ELR (cell line): ENCODE measurements at places on chromosomes 11 and 22.

DNA sequence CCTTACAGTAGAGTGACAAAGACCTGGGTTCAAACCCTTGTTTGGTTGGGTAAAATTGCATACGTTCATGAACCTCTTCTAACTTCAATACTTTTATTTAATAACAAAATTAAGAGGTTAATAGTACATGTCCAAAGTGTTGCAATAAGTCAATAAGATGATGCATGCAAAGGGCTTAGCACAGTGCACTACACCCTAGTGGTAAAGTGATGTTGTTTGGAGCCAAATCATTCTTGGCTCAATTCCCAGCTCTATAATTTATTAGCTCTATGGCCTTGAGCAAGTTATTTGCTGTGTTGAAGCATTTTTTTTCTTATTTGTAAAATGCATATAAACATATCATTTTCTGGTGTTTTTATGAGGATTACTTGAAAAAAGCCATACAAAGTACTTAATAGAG, 945.3 kb downstream of the LRRC4C start:
- DNase-seq: peak; percentile 27

DNA sequence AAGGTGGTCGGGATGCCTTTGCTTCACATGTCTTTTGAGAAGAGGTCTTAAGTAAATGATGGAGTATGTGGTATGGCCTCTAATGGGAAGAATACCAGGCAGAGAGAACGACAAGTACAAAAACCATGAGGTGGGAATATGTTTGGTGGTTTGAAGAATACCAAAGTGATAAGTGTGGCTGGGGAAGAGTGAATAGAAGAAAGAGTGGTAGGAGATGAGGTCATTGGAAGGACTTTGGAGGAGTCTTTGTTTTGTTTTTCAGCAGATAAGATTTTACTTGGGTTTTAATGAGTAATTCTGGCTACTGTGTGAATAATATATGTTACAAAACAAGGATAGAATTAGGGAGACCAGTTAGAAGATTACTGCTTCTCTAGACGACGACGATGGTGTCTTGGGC, 515.4 kb downstream of the RAB38 start:
- DNase-seq: no peak

DNA sequence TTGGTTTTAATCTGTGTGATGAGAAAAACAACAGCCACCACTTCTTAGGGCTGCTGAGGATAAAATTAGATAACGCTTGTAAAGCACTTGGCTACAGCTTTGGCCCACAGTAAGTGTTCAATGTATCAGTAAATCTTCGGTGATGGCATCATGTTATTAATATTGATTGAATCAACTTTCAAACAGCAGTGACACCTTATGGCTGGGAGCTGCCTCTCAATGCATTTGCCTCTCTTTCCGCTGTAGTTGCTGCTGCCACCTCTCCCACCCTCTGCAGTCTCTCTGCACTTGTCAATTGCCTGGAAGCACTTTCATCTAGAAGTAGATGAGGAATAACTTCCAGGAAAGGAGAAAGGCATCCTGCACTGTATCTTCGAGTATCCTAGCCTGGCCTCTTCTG, 491.1 kb downstream of the OPCML start:
- peak; percentile 2 for DNase-seq

- peak; percentile 17 for DNase-seq
Measured at GRCh38 chr11:111499483-111499882, 12.7 kb downstream of the BTG4 start.

- DNase-seq: peak; percentile 78
Measured at GRCh38 chr11:99534812-99535211, 514.1 kb downstream of the CNTN5 start.

DNA sequence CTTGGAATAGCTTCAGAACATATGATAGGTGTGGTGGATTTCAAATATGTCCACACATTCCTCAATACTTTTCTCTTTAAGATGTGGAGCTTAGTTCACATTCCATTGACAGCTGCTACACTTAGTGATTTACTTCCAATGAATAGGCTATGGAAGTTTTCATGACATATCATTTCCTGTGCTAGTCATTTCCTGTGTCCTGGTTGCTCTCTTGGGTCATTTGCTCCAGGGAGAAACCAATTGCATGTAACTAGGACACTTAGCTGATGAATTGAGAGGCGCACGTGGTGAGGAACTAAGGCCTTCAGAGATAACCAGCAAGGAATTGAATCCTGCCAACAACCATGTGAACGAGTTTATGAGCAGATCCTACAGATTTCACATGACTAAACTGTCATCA, 120.9 kb downstream of the SLC17A6 start:
- peak; percentile 48 for DNase-seq

GRCh38 chr11:70717936-70718595, 319.7 kb downstream of the CTTN start:
- peak; percentile 1 for DNase-seq

DNA sequence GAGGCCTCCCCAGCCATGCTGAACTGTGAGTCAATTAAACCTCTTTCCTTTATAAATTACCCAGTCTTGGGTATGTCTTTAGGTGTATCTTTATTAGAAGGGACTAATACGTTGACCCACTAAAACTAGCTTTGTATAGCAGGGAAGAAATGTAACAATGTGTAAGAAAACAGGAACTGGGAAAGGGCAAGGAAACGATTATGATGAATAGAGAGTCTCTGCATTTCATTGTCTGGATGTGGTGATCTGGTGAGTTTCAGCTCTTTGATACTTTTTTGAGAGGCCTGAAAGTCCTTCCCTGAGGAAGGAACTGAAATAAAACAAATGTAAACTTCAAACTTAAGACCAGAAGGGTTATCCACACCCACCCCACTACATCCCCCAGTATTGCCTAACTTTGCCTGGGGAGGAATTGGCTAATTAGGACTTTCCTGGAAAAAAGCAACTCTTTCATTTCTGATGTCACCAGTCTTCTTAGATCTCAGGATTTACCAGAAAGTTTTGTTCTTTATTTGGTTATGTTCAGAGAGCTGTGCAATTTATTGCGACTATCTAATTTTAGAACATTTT, 119.0 kb downstream of the LDLRAD3 start:
- DNase-seq: no peak

GRCh38 chr22:37464181-37464580, 22.0 kb downstream of the MFNG start:
- DNase-seq: peak; percentile 53

DNA sequence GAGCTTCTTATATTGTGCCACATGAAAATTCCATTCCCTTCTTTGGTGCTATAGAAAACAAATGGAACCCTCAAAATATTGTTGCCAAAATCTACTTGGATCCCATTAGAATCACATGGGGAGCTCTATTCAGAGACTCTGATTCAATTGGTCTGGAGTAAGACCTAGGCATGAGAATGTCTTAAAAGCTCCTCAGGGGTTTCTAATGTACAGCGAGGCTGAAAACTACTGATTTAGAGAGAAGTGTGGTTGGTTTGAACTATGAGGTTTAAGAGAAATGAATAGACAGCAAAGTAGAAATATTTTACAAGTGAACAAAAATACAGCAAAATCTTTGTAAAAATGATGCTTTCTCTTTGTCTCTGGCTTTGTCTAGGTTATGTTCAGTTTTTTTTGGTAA, 514.7 kb downstream of the CNTN5 start:
- DNase-seq: no peak

GRCh38 chr11:44542372-44542771, 23.1 kb upstream of the CD82 start:
- no peak for DNase-seq

GRCh38 chr11:16191868-16192240, 164.5 kb downstream of the SOX6 start:
- DNase-seq: no peak

GRCh38 chr11:28903716-28904115, 795.5 kb downstream of the METTL15 start:
- no peak for DNase-seq

DNA sequence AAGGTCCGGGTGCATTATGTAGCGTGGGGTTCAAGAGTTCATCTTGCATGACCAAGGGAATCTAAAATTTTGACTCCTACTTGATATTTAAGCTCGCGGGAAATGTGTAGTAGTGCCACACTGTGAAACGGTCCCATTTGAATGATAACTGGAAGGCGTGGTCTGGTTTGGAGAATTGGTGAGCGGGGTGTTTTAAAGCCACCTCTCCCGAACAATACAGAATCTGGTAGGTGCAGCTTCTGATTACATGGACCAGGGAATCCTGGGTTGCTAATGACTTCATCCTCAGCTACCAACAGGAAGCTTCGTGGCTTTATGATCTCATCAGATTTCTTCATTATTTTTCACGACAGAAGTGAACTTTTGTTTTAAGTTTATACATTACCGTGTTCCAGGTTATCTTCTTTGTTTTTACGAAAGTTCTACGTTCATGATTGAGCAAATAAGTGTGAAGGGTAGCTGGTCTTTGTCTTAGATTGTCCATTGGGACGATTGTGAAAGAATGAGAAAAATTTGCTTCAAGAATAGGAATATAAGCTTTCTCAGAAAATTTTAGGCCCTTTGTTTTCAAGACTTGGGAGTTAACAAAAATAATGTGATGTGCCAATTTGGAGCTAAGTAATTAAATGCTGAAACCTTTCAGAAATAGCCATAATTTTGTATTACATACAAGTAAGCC, 1.7 kb downstream of the QSER1 start:
- DNase-seq: peak; percentile 81

- DNase-seq: no peak
Measured at GRCh38 chr22:27747396-27748221, 53.9 kb downstream of the MN1 start.

- peak; percentile 93 for DNase-seq
Measured at GRCh38 chr11:47233989-47234668, 14.5 kb downstream of the ACP2 start.

DNA sequence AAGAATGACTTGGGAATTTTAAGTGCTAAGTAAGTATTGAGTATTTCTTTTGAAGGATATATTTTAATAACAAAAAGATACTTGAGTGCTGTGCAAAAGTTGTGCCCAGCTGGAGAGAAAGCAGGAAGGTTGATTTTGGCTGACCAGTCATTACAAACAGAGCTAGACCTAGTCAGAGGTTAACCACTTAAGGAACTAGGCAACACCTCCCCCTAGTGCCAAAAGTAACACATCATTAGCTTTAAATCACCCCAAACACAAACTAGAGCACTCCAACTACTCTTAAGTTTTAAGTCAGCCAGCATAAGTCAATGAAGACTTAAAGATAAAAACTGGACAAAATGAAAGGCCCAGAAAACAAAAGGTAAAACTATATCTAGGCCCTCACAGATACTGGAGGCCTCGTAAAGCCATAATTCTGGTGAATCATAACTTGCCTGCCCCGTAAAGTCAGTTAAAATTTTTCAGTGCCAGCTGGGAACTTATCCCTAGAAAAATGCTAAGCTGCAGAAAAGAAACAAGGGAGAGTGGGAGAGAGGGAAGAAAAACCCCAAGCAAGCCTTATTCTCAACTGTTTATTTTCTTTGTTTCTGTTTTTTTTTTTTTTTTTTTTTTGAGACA, 4.6 kb downstream of the TMEM9B start:
- DNase-seq: peak; percentile 82

DNA sequence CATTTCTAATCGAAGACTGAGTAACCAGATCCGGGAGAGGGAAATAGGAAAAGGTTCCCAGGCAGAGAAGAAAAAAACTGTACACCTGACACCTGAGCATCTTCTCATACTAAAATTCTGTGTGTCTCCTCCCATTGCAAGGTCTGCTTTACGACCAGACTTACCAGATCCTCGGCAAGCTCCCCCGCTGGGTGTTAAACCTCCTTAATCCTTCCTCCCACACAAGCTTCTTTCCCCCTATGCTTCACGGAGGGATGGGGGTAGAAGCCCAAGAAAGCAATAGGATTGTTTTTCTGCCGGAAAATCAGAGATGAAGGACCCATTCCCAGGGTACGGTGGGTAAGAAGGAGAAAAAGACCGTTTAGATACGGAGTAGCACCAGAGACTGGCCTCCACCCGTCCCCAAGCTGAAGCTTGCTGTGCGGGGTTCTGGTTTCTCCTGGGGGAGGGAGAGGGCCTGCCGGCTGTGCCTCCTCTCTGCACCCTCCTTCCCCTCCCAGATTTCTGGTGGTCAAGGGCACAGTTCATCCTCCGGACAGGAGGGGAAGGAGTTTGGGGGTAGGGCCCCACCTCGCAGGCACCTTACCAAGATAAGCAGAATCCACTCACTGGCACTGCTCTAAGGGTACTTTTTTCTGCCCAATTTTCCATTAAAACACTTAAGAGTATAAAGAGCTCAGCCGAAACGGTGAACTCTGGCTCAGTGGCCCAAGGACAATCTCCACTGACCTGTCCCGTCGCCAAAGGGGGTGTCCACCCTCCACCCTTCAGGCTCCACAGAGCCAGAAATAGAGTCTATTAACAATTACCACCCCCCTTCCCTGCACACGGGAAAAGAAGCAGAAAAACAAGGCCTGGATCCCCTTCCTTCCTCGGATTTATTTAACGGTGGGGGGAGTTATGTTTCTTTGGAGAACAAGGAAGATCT, 1.2 kb downstream of the TOB2 start:
- peak; percentile 30 for DNase-seq

- no peak for DNase-seq
Measured at GRCh38 chr11:45884596-45885185, 760 bp upstream of the MAPK8IP1 start.

DNA sequence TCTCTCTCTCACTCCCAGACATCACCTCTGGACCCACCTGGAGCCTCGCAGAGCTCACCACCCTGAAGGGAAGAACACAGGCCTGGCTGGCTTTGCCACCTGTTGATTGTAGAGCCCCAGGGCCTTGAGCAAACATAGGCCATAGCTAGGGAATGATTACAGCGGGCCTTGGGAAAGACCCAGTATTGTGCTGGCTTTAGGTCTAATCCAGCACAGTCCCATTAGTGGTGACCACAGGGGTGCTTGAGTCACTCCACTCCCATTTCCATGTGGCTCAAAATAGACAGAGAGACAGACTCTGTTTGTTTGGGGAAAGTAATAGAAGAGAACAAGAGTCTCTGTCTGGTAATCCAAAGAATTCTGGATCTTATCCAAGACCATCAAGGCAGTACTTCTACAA, 42.7 kb upstream of the FAM181B start:
- no peak for DNase-seq

GRCh38 chr11:65612691-65613090, 1.3 kb downstream of the MAP3K11 start:
- no peak for DNase-seq

GRCh38 chr11:3109921-3110706, 52.9 kb upstream of the CARS1 start:
- DNase-seq: peak; percentile 59

- DNase-seq: peak; percentile 36
Measured at GRCh38 chr11:47904048-47904447, 55.9 kb upstream of the NUP160 start.

GRCh38 chr22:50146439-50147238, 23.9 kb upstream of the PANX2 start:
- peak; percentile 80 for DNase-seq

DNA sequence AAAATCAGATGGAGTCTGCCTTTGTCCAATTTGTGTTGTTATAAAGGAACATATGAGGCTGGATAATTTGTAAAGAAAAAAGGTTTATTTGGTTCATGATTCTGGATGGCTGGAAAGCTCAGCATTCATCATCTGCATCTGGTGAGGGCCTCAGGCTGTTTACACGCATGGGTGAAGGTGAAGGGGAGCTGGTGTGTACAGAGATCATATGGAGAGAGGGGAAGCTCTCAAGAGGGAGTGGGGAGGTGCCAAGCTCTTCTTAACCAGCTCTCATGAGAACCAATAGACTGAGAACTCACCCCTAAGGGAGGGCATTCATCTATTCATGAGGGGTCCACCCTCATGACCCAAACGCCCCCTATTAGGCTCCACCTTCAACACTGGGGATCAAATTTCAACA, 40.0 kb downstream of the NEU3 start:
- DNase-seq: no peak
